ENCODE measurements at places on chromosomes 1 and 21.

GRCh38 chr1:42981871-42982270 lies 23.2 kb upstream of the SLC2A1 start:
- no peak for DNase-seq

DNA sequence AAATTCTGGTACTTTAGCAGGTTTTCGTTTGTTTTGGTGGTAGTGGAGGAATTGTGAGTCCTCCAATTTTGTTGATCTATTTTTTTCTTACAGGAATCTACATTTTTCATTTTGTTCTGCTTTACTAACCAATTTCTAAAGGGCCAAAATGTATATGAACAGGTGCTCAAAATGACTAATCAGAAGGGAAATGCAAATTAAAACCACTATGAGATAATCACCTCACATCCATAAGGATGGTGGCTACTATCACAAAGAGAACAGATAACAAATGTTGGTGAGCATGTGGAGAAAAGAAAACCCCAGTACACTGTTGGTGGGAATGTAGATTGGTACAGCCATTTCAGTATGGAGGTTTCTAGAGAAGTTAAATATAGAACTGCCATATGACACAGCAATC lies 134.2 kb downstream of the LMO4 start:
- DNase-seq, result no peak

DNA sequence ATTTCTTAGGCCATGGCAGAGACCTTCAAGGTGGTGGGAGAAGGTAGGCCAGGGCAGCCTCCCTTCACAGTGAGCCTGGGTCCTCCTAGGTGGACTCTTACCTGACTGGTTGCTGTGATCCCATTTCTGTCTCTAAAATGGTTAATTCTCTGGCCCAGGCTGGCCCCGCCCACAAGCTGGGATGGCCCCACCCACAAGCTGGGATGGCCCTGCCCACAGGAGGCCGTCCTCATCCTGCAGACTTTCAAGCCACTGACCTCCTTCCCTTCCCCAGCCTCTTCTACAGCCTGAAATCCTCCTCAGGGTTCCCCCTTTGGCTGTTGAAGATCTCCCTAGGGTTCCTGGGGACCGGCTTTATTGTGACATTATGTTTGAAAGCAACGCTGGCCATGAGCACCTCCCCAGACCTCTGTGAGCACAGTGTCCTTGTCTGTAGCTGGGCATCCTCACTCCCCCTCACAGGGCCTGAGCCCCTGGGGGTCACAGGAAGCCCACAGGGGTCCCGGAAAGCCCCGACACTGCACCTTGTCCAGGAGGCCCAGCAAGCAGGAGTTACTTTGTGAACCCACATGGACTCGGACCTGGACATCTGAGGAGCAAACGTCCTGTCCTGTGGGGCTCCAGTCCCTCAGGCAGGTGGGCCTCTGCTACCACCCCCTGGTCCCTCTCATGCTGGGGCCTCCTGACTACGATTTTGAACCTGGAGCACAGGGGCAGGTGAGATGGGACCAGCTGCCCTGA lies 621.7 kb downstream of the MATN1 start:
- DNase-seq, result no peak

- no peak for DNase-seq
Observed at GRCh38 chr1:75092141-75092540, 42.0 kb upstream of the LHX8 start.

DNA sequence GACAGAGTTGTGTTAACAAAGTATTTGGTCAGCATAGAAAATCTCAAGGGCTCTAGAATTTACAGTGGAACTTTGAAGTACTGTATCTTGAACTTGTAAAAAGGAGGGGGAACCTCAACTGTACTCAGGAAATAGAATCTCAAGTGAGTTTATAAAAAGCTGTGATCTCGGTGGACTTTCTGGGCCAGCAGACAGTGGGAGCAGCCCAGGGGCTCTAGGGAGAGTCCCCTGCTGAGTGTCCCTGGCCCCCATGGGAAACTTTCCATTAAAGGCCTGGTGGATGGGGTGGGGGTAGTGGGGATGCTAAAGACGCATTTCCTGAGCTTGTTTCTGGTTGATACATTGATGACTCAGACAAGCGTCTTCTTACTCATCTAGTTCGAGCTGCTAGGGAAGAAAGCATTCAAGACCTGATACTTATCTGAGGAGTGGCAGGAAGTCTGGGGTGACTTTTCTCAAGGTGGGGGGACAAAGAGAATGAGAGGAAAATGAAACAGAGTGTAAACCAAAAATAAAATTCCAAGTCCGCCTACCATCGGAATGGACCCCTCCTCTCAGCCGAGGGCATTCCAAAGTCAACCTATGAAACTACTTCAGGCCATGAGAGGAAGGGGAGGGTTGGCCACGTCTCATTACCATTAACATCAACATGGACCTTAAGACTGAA lies 65.5 kb downstream of the NID1 start:
- DNase-seq, result no peak
